ENCODE measurements at places on chromosomes 2 and 18. TPM values are rescaled to one million over a fixed set of nuclear protein-coding genes. Genes with fewer than 3 reads are reported as not detected.

The LINC00305 gene
- total RNA-seq = not detected

The KCNJ13 gene
- not detected for total RNA-seq

The IL37 gene
- not detected for total RNA-seq

The HIBCH gene
- total RNA-seq = 22.9 TPM

The REG3G gene
- not detected for total RNA-seq

The REG3A gene
- not detected for total RNA-seq

The SATB2 gene
- total RNA-seq = 12.2 TPM

The IL18R1 gene
- 7.7 TPM for total RNA-seq

The NDUFAF7 gene
- 13.3 TPM for total RNA-seq

The DHRS9 gene
- 0.73 TPM for total RNA-seq

The LYG2 gene
- total RNA-seq = not detected
